ENCODE measurements at places on chromosomes 7 and 10.

DNA sequence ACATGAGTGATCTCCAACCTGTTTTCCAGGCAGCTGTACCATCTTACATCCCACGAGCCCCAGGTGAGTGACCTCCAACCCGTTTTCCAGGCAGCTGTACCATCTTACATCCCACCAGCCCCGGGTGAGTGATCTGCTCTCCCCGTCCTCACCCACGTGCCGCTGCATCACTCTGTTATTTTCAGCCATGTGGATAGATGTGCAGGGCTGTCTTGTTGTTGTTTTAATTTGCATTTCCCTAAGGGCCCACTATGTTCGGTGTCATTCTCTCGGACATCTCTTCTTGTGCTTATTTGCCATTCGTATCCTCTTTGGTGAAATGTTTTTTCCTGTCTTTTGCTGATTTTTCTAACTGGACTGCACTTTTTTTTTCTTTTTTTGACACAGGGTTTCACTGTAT, 17.9 kb upstream of the LARP4B start:
- no peak for DNase-seq

DNA sequence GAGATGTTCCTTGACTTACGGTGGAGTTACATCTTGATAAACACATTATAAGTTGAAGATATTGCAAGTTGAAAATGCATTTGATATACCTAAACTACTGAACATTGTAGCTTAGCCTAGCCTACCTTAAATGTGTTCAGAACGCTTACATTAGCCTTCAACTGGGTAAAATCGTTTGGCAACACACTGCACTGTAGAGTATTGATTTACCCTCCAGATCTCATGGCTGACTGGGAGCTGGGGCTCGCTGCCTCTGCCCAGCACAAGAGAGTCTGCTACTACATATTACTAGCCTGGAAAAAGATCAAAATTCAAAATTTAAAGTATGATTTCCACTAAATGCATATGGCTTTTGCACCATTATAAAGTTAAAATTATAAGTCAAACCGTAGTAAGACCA, 7.5 kb upstream of the AGR3 start:
- no peak for DNase-seq

DNA sequence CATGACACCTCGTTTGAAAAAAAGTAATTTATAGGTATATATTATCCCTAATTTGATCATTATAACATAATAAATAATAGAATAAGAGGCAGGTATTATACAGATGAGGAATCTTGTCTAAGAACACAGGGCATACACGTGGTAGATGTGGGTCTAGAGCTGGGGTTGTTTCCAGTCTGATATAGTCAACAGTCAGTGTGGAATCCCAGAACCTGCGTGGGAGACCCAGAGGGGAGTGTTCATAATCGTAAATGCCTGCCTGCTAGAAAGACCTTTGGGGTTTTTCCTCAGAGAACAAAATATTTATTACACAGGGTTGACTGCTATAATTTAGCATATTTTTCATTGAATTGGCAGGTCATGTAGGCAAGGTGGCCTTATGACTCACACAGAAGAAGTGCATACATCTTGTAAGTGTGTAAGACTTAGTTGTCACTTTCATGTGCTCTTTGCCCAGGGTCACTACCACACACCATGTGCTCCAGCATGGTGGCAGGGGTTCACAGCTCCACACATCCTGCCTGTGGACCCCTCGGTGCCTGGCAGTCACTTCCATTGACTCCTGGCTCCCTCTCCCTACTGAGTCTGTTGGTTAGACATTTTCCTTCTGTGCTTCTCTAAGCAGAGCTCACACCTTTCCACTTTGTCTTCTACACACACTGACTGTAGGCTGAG, 94.9 kb upstream of the IKZF1 start:
- no peak for DNase-seq

DNA sequence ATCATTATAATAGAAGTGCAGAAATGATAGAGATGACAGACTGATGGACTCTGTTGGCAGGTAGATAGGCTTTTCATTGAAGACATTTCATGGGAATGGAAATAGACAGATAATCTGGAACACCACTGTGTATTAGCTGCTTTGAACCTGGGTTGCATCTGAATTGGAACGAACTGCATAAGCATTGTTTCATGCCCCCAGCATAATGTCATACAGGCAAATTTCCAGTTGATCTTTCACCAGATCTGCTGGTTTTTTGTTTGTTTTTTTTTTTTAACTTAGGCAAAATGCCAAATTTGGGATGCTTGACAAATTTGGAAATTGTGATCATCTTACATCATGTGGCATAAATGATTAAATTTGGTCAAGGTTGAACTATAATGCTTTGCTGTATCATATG, 172.1 kb upstream of the AOAH start:
- DNase-seq = no peak

DNA sequence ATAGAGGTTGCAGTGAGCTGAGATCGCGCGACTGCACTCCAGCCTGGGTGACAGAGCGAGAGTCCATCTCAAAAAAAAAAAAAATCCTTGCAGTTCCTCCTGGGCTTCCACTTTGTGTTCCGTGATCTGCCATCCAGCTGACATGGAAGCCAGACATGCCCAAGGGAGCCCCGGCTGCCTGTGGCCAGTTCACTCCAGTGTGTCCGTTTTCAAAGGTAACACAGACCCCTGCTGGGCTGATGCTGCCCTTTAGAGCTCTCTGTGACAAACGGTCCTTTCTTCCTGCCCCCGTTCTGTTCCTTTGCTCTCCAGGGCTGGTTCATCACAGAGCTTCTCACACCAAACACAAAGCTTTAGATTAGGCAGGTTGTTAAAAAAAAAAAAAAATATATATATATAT, 130.8 kb downstream of the CUL2 start:
- DNase-seq = no peak

DNA sequence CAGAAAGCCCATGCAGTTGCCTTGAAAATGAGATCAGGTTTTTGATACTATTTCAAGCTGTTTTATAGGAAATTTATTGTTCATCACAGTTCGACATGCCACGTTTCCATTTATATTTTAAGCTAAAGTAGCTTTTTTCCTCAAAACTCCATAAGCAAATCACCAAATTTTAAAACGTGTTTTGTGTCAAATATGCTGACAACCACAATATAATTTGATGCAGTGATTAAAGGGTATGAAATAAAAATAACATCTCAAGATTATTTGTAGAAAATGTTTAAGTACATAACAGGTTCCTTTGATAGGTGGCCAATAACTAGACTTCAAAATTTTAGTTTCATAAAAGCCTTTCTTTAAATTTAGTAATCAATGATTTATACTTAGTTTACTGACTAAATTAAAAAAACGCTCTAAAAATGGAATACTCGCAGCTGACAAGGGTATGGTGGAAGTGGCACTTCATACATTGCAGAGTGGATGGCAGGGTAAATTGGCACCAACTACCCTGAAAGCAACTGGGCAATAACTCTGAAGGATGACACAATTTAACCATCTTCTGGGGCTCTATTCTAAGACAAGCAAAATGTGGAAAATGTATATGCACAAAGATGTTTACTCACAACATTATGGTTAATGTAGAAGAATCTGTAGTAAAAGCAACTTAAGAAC, 481.6 kb downstream of the TNS3 start:
- no peak for DNase-seq

DNA sequence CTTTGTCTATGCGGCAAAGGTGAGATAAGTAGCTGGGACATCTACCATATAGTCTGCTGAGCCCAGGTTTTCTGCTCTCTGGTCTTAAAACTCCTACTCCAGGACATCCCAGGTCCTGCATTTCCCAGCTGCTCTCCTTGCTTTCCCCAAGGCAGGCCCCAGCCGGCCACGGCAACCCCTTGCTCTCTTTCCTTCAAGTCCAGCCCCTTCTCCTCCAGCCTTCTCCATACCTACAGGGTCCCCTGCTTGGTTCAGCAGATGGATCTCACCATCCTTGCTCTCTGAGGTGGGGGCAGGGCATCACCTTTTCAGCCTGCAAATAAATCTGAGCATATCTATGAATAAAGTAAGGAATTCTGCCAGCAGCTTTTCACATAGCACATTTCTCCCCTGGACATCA, 8.7 kb downstream of the GIMAP5 start:
- DNase-seq = no peak

- DNase-seq = no peak
Observed at GRCh38 chr10:55629793-55630490, 731.1 kb downstream of the ZWINT start.

DNA sequence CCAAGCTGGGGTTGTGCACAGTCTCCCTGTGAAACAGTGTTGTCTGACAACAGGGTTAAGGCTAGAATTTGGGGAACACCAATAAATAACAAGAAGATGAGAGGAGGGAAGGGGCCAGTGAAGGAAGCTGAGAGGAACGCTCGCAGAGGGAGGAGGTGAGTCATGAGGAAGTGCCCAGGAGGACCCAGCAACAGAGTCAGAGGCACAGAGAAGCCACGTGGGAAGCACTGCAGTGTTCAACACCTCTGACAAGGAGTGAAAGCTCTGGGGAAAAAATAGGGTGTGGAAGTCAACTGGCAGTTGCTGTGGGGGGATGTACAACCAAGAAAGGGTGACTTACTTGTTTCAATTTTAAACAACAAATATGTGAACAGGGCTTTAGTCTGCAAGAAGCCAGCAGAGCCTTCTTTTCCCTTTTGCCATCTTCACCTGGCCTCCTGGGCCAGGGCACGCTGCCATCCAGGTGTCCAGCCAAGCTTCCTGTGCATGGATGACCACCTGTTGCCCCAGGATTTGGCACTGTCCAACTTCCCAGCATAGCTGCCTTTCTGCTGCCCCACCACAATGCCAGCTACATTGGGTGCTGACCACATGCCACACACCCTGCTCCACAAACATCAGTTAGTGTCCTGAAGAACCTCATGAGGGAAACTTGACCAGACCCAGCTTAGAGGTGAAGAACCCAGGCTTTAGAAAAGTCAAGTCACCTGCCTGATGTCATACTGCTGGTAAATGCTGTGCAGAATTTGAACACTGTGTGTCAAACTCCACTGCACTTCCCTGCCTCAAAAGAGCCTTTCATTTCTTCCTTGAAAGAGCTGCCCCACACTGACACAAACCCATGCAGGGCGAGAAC, 69.6 kb downstream of the ATXN7L1 start:
- DNase-seq = peak; percentile 22

DNA sequence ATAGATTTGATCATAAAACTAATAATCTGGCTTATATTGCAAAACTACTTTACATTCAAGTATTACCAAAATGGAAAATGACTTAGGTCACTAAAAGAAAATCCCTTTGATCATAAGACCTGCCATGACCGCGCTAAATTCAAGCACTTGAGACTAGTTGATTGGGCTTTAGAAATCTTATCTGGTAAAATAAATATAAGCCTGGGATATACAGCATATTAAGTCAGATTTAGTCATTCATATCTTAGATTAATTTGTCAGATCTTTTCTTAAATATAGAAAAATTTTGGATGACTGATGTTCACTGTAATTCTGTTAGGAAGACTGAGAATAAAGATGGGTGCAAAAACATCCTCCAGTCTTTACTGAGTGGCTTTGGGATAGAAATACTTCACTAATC, 450.0 kb downstream of the HTR7 start:
- DNase-seq = no peak

Data from T-helper 22 cell (primary cell).